CD4-positive, alpha-beta T cell treated with Interferon gamma for 1 hour (primary cell): ENCODE measurements at places on chromosomes 2 and 18.

GRCh38 chr18:74652392-74652988 is 54.8 kb downstream of the ZNF407 start:
- no peak for DNase-seq

GRCh38 chr2:191581003-191581402 is 96.9 kb upstream of the NABP1 start:
- no peak for DNase-seq

DNA sequence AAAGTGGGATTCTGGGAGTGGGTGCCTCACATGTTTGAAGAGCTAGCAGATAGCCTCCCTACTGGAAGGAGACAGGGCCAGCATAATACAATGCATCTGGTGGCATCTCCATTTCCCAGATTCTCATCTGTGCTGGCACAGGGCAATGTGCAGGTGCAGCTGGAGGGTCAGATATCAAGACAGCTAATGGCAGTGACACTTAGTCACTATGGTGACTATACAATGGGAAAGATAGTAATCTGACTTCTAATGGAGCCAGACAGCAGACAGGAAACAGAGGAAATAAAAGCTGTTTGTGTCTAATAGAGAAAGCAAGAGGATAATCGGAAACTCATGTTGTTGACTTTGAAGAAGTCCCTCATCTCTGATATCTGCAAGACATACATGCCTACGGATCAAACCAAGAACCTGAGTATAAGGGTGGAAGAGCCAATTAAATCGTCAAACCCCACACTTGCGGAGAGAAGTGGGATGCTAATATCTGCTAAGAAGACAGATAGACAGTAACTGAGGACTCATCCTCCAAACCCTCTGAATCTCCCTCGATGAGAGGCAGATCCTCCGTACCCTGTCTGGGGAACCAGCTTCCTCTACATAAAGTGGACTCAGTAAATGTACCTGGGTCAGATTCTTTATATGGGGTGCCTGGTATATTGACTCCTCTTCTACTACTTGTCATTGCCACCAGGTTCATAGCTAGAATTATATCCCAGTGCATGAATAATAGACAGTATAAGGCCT is 692.7 kb downstream of the SOCS6 start:
- DNase-seq, result no peak

GRCh38 chr18:79755496-79756142 is 42.1 kb upstream of the KCNG2 start:
- no peak for DNase-seq

GRCh38 chr18:55018602-55019001 is 59.3 kb upstream of the CCDC68 start:
- DNase-seq, result no peak

DNA sequence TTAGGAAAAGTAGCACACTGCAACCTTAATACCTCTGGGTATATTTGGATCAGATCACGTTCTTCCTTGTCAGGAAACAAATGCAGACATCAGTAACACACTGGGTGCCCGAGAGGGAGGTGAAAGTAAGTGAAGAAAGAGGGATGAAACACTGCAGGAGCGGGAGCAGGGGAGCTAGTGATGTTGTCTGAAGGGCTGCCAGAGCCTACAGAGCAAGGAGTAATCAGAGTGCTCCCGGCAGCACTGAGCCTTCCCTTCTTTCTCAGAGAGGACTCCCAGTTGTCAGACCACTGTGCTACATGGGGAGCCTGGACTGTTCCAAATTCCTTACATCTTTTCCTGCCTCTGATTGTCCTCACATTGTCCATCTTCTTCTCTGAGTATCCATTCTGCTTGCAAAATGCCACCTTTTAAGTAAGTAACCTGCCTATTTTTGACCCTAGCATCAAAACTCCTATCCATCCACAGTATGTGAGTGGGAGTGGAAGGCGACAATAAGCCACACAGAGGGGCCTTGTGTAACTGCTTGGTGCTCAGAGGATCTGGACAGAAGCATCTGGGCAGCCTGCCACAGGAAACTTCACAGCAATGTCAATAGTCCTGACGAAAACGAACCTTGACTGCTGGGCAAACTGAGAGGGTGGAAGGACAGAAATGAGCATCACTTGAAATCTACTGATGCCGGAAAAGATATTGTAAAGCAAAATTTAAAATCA is 10.8 kb upstream of the NAB1 start:
- no peak for DNase-seq

- DNase-seq, result no peak
These were observed 3.2 kb upstream of the CNNM4 start for GRCh38 chr2:96757477-96757860.

GRCh38 chr2:65775839-65776238 is 343.4 kb upstream of the SPRED2 start:
- no peak for DNase-seq

DNA sequence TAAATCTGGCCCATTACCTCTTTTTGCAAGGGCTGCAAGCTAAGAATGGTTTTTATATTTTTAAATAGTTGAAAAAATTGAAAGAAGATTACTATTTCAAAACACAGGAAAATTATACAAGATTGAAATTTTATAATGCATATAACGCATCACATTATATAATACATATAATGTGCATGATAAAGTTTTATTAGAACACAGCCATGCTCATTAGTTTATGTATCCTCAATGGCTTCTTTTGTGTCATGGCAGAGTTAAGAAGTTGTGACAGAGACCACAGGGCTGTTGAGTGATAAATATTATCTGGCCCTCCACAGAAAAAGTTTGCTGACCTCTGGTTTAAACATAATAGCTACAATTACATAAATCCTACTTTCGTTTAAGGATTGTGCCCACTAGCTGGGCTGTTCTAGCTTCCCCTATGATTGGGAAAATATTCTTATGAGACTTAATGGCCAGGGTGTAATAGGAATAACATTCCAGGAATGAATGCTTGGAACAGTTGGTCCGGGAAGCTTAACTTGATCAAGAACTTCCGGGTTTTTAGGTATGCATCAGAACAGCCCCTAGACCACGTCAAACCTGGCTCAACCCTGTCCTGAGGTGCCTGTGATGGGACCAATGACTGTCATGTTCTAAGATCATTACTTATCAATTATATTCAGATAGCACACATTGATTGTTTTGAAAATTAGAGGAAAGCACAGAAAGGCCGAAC is 98.7 kb upstream of the LPIN2 start:
- no peak for DNase-seq
